ENCODE measurements at places on chromosomes 4 and X.

DNA sequence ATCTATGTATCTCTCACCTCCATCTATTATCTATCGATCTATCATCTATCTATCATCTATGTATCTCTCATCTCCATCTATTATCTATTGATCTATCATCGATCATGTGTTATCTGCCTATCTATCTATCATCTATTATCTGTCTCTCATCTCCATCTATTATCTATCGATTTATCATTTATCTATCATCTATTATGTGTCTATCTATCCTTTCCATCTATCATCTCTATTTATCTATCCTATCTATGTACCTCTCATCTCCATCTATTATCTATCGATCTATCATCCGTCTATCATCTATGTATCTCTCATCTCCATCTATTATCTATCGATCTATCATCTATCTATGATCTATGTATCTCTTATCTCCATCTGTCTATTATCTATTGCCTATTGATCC is 188.1 kb downstream of the ASMT start:
- no peak for DNase-seq

GRCh38 chrX:20265726-20266681 is 705 bp downstream of the RPS6KA3 start:
- DNase-seq: no peak

GRCh38 chr4:54675721-54676461 is 18.1 kb downstream of the KIT start:
- DNase-seq: no peak

- peak; percentile 75 for DNase-seq
Measured at GRCh38 chrX:72238721-72239475, at the start of gene ERCC6L. Gene ERCC6L (minus strand): TSS chrX:72239027. CDS start chrX:72238911, 116 bp downstream.

DNA sequence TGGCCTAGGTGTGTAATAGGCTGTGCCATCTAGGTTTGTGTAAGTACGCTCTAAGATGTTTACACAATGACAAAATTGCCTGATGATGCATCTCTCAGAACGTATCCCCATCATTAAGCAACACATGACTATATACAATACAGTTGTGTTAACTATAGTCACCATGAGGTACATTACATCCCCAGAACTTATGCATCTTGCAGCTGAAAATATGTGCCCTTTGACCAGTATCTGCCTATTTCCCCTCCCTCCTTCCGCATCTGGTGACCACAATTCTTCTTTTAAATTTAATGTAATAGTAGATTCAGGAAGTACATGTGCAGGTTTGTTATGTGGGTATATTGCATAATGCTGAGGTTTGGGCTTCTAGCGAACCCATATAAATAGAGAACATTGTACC is 239.8 kb upstream of the IL1RAPL1 start:
- DNase-seq: no peak

DNA sequence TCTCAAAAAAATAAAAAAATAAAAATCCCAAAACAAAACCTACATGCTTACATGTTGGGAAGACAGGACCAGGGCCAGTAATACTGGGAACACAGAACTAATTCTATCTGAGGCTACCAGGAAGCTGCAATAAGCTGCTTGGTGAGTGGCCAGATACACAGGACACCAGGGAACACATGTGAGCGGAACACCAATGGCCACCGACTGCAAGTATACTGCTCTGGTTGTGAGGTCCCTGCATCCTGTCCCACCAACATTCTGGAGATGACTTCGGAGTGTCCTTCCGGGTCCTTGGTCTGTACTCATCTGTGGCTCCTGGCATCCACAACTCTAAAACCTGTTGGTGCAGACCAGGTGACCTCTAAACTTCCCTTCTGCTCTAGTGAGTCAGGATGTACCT is 2.7 kb downstream of the TNIP2 start:
- no peak for DNase-seq

- DNase-seq: no peak
Measured at GRCh38 chr4:80173401-80173800, 23.9 kb upstream of the PRDM8 start.

DNA sequence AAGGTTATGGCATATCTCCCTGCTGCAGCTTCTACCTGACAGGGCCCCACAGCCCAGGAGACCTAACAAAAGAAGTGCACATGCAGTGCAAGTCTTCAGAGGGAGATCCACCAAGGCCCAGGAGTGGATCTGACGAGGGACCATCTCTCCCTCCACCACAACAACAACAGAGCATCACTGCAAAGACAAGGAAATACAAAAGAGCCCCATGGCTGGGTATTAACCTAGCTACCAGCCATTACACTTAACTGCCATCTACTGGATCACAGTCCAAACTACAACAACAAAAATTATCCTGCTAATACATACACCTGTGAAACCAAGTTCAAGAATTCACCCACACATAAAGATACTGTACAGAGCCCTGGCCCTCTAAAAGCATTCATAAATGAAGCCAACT is 280.2 kb upstream of the SLC7A11 start:
- no peak for DNase-seq

DNA sequence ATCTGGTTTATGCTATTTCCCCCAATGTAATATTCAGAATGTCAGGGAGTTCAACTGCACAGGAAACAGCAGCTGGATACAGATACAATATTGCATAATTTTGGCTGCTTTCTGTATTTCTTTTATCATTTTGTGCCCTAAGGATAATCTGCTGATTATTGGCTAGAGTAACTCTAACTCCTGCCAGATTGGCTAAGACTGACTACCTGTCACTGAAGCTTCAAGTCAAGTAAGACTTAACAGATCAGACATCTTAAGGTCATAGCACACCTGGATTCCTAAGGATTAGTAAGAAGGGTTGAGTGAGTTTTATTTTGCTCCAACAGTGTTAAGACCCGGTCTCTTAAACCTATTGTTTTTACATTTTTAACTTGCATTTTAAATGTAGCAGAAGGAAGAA is 136.8 kb downstream of the KLF8 start:
- DNase-seq: no peak

DNA sequence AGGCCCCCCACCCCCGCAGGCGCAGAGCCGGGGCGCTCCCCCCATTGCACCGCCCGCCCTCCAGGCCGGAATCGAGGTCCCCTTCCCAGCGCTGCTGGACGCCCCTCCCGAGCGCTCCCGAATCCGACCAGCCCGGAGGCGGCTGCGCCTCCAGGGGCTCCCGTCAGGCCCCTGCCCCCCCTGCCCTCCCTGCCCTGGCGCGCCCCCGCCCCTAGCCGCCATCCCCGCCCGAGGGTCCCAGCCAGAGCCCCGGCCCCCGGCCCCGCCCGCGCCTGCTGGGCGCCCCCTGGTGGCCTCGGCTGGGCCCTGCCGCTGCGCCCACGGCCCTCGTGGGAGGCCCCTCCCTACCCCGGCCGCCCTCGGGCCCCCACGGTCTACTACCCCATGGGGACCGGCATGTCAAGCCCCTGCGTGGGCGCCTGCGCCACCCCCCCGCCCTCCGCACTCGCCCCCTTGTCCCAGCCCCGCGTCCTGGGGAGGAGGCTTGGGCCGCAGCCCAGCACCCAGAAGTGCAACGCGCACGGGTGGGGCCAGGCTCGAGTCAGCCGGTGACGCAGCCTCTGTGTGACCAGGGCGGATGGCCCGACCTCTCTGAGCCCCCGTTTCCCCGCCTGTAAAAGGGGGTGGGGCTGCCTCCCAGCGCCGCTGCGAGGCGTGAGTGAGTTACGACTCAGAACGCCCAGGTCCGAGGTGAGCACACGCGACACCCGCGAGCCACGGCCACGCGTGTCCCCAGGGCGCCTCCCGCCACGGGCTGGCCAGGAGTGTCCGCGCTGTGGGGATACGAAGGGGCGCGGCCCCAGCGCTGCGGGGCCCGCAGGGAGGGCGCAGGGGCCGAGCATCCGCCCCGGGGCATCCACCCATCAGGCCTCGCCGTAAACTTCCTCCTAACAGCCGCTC is 104.9 kb downstream of the FAM53A start:
- DNase-seq: peak; percentile 63

DNA sequence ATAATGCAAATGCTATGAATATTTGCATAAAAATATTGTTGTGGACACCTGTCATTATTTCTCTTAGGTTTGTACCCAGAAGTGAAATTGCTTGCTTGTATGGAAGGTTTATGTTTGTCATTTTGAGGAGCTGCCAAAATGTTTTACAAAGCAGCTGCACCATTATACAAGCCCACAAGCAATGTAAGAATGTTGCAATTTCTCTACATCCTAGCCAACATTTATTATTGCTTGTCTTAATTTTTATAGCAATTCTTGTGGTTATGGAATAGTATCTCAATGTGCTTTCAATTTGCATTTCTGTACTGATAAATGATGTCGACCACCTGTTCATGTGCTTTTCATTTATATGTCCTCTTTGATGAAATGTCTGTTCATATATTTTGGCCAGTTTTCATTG is 18.7 kb upstream of the RBMX start:
- no peak for DNase-seq

DNA sequence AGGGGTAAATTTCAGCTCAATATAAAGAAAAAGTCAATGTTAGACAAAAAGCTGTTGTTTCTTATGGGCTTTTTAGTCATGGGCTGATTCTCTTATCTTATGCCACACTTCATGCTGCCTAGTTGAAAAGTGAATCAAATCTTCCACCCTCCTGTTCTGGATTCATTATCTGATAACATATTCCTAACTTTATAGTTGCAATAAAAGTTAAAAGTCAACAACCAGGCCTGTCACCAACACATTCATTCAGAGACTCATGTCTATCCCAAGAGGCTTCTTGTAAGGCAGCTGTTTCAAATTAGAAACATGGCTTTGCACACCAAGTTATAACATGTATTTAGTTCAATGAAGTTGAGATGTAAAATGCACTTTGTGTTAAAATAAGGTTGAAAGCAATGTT is 243.8 kb downstream of the ADAMTS3 start:
- DNase-seq: no peak

GRCh38 chr4:70691661-70692060 is 3.3 kb downstream of the UTP3 start:
- no peak for DNase-seq

DNA sequence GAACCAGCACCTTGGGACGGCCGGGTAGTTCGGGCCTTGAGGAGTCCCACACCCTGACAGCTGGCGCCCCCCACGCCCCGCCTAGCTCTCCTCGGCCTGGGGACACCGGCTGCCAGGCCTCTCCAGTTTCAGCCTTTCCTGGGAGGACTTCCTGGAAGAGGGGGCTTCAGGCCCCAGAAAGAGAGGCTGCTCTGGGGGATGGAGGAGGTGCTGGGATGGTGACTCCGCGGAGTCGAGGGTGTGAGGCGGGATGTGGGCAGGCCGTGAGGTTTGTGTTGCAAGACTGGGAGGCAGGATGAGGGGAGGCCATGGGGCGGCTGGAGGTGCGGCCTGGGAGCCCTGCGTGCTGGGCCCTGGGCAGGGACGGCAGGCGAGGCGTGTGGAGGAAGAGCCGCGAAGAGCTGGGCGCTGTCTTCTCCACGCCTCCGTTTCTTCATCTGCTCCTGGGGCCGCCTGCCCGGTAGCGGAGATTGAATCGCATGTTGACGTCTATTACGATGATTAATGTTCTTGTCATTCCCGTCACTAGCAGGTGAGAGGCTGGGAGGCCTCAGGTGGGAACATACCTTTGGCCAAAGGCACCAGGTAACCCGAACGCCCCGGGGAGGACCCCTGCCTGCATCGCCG is 918 bp upstream of the FGFRL1 start:
- peak; percentile 26 for DNase-seq

DNA sequence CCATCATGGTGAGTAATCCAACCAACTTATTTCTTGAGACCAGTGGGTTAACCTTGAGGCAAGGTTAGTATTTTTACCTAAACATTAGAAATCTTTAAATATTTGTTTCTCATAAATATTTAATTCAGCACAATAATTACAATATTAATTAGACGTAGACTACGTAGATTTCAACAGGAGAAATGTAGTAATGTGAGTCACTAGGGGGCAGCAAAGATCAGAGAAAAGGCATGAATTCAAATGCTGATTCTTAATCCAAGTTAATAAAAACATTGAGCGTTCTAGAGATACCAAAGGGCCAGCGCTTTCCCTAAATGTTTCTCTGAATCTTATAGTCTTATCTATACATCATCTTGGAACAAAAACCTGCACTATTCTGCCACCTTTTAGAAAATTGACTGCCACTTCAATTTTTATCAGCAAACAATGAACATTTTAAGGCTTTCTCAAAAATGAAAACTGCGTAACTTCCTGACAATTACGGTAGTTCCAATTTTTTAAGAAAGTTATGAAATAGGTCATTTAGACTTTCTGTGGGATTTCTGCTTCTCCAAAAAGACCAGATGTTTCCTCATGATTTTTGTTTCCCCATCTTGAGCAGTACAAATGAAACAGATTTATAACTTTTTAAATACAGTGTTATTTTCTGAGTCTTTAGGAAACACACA is 180.7 kb downstream of the GASK1B start:
- no peak for DNase-seq

DNA sequence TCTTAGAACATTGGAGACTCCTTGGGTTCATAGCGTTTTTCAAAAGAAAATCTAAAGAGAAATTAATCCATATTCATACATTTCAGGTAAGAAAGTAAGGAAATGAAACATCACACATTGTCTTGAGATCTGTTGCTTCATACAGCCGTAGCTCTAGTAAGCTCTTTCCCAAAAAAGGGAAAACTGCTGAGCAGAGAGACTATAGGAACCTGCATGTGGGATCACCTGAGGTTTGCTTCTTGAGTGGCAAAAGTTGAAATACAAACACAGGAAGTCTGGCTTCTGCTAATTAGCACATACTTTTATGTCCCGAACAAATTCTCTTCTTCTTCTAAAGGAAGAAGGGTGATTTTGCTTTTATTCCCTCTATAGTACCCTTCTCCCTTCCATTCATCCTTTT is 57.7 kb downstream of the MRPL1 start:
- DNase-seq: no peak
